ENCODE measurements at places on chromosomes 12 and 14. TPM values are rescaled to one million over a fixed set of nuclear protein-coding genes. Genes with fewer than 3 reads are reported as not detected.

DNA sequence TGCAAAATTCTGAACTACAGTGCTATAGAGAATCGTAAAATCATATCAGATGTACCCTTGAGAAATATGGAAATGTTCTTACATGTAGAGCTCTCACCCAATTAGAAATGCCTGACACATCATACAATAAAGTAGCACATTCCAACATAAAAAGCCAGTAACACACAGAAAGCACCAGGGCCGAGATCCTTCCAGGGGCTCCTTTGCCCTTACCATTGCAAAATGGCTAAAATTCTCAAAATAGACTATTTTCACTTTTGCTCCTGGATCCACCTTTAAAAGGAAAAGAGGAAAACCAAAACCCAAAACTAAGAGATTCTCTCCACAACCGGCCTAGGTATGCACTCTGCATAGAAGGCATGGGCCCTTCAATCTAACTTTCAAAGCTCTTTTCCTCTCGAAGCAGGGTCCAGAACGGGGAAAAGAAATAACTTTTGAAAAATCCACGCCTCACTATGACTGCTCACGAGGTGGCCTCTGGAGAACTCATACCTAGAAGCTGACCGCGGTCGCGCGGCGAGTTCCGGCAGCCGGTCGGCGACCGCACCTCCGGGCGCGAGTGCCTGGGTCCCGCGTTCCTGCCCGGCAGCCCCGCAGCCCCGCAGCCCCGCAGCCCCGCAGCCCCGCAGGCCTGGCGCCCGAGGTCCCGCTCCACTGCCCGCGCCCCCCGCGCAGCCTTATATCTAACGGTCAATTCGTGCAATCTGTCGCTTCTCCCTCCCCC lies 2.7 kb downstream of the OTX2 start:
- DNase-seq = no peak

DNA sequence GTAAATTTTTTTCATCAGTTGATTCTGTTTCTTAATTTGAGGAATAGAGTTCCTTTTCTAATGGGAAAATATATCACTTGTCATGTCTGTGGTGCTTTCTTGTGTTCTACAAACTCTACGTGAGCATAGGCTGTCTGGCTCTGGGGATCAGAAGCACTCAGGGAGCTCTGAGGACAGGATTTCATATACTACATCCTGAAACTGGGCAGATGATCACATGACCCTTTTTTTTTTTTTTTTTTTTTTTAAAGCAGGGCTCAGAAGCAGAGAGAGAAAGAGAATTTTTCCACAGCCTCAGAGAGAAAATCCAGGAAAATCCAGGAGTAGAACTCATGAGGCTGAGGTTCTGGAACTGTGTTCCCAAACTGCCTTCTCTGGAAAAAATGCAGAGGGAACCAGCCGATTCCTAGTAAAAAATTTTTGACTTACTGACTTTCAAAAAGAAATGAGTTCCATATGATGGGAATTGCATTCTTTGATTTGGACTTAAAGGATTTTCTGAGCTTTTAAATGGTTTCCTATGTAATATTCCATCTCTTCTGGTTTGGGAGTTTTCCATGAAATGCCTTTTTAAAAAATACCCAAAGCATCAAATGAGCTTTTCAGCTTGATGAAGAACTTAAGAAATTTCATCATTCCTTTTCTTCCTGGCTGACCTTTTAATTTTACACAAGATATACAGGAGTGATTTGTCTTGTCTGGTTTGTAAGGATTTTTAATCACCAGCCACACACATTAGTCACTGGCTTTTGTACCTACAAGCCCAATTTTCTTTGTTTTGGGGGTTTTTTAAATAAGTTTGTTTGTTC lies 183.1 kb upstream of the HIF1A start:
- no peak for DNase-seq

The OR6C74 gene
- not detected for total RNA-seq

The NRXN3 gene
- 0.63 TPM for total RNA-seq

- no peak for DNase-seq
These were observed 11.0 kb downstream of the PTGER2 start for GRCh38 chr14:52325126-52325525.

DNA sequence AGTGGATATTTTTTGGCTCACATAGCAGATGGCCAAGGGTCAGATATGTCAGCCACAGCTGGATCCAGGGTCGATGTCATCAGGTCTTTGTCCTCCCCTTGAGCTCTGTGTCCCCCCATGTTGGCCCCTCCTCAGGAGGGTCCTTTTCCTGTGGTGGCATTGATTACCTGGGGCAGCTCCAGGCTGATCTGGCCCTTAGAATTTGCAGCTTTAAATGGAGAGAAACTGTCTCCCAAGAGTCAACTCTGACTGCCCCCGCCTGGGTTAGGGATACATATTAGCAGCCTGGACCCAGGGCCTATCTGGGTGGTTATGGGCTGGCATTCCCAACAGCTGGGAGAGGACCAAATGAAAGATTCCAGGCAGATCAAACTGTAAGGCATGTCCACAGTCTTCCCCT lies 330.5 kb downstream of the RGS6 start:
- no peak for DNase-seq

- no peak for DNase-seq
These were observed 51.4 kb downstream of the TMEM132C start for GRCh38 chr12:128318341-128318740.

The SLC25A47 gene
- not detected for total RNA-seq

The FERMT2 gene
- 120 TPM for total RNA-seq

The GRIP1 gene
- total RNA-seq = 3.1 TPM

- no peak for DNase-seq
These were observed 52.0 kb upstream of the PPP2R5C start for GRCh38 chr14:101709533-101709881.

GRCh38 chr12:10366875-10367274 lies 23.0 kb downstream of the KLRK1 start:
- DNase-seq = no peak

The MYL2 gene
- total RNA-seq = 35,364 TPM

The SCYL2 gene
- total RNA-seq = 29.8 TPM

DNA sequence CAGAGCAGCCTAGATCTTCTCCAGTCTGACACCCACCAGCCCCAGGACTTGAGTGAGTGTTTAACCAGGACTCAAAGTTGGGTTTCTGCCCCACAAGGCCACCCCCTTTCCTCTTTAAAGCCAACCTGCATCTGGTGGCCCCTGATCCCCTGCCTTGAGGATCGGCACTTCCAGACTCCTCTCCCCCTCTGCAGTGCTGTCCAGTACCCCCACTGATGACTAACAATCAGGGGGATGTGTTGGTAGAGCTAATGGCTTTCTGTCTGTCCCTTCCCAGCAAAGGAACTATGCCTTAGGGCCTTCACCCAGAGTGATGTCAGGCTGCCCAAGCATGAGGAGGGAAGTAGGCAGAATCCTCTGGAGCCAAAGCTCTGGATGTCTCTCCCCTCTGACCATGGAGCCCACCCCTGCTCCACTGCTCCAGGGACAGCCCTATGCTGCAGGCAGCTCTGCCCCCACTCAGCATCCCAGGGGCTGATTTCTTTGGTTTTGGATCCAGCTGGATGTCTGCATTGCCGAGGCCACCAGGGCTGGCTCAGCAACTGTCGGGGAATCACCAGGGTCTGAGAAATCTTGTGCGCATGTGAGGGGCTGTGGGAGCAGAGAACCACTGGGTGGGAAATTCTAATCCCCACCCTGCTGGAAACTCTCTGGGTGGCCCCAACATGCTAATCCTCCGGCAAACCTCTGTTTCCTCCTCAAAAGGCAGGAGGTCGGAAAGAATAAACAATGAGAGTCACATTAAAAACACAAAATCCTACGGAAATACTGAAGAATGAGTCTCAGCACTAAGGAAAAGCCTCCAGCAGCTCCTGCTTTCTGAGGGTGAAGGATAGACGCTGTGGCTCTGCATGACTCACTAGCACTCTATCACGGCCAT lies 42.9 kb downstream of the DAD1 start:
- DNase-seq = peak; percentile 40

The SLC17A8 gene
- not detected for total RNA-seq

DNA sequence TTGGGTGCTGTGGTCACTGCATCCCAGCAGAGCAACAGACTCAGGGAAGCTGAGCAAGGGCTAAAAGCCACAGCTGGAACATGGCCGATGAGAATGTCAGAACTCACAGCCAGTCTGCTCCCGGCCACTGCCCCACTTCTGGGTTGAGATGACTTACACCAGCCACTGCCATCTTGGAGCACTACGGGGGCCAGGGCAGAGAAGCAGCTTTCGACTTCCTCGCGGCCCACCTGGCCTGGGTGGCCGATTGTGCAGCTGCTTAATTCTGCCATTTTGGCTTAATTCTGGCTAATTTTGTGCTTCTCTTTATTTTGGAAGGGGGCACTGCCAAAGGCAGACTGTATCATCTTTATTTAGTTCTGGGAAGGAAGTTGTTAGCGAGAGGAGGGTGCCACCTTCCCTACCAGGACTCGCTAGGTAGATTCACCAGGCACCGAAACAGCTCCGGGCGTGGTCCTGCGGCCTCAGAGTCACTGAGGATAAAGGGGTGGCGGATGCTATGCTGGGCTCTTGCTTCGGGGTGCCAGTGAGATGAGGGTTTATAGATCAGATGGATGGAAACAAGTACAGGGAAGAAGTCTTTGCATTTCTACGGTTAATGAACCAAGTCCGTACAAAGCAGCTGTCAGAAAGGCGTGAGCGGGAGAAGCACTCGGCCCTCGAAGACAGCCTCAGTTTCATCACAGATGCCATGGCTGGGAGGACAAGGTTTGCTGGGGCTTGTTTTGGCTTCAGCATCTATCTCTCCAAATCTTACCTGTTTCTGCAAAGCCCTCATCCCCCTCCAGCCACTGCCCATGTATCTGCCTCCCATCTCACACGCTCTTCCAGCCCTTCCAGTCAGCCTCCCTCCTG lies 147.8 kb downstream of the PIWIL1 start:
- DNase-seq = no peak

- no peak for DNase-seq
These were observed 75.9 kb downstream of the IFT81 start for GRCh38 chr12:110200124-110200417.

The OR6C2 gene
- not detected for total RNA-seq

The SLC11A2 gene
- total RNA-seq = 18.1 TPM

The MUCL1 gene
- not detected for total RNA-seq

The TAS2R20 gene
- total RNA-seq = 0.28 TPM

The REP15 gene
- total RNA-seq = 4.6 TPM

The RASSF8 gene
- total RNA-seq = 43.9 TPM

DNA sequence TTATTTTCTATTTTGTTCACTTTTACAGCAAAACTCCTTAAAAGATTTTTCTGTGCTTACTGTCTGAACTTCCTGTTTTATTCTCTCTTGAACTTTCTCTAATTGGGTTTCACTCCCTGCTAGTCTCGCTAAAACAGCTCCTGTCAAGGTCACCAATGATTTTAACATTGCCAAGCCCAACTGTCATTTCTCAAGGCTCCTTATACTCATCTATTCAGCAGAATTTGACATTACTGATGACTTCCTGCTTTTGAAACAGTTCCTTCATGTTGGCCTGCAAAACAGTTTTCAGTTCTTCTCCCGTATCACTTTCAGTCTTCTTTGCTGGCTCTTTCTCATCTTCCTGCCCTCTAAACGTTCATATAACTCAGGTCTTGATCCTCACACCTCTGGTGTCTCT lies 268.5 kb upstream of the USP15 start:
- DNase-seq = no peak

The PCED1B gene
- total RNA-seq = 0.89 TPM

The VDR gene
- 0.28 TPM for total RNA-seq

The PPP4R4 gene
- total RNA-seq = 0.13 TPM

The CLEC9A gene
- not detected for total RNA-seq

GRCh38 chr14:38158468-38158867 lies 49.2 kb upstream of the SSTR1 start:
- DNase-seq = no peak

GRCh38 chr12:68207276-68207675 lies 18.3 kb downstream of the IL26 start:
- DNase-seq = no peak

GRCh38 chr14:77041881-77042545 lies 13.5 kb upstream of the IRF2BPL start:
- DNase-seq = no peak

DNA sequence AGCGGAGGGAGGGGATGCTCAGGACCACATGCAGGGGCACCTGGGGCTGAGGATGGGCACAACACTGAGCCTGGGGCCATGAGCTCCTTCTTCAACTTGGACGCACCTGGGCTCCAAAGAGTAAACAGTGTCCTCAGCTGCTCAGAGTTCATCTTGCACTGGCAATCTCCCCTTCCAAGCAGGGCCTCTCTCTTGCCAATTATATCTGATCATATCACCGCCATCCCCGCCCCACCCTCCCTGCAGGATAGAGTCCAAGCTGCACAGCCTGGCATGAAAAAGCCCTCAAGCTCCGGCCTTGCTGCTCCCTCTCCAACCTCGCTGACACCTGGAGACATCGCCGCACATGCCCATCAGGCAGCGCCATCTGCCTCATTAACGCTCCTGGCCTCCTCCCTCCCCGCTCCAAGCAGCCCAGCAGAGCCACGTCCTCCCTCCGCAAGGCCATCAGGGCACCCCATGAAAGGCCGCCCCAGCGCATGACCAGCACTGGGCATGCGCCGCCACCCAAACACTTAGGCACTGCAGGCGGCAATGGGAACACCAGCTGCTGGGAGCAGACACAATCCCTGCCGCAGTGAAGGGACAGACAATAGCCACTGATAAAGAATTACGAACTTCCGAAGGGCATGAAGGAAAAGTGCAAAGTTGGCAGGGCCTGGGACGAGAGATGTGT lies 88.8 kb downstream of the CHGA start:
- DNase-seq = no peak

The SH2B3 gene
- 37.5 TPM for total RNA-seq

- no peak for DNase-seq
These were observed 7.0 kb downstream of the MTHFD1 start for GRCh38 chr14:64394977-64395633.

DNA sequence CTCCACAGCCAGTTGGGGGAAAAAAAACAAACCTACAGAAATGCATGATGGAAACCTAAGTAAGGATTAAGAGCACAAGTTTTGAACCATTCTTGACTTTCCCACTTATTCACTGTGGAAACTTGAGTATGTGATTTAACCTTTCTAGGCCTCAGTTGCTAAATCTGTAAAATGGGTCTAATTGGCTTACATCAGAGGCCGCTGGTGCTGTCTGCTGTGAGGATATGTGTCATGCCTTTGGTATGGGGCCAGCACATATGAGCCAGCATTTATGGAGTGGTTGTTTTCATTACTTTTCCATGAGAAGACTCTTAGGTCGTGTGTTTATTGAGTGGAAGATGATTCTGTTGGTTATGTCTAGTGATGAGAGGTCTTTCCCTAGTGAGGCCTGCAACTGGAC lies 102.4 kb downstream of the ESR2 start:
- DNase-seq = no peak

All from heart right ventricle (tissue), 16 donors.